Gastrocnemius medialis (tissue), 4 donors: ENCODE measurements at places on chromosomes 7 and 10.

DNA sequence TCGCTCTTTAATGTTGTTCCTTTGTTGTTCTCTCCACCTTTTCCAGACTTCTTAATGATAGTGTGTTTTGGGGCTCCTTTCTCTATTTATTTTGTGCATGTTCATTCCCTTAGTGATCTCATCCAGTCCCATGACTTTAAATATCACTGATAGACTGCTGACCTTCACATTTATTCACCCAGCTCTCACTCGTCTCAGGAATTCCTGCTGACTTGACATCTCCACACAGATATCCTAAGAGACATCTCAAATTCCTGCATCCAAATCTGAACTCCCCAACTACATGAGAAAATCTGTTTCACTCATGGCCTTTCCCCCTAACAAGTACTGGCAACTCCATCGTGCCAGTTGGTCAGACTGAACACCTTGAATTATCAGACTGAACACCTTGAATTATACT, 111.2 kb downstream of the CTTNBP2 start:
- DNase-seq = no peak

DNA sequence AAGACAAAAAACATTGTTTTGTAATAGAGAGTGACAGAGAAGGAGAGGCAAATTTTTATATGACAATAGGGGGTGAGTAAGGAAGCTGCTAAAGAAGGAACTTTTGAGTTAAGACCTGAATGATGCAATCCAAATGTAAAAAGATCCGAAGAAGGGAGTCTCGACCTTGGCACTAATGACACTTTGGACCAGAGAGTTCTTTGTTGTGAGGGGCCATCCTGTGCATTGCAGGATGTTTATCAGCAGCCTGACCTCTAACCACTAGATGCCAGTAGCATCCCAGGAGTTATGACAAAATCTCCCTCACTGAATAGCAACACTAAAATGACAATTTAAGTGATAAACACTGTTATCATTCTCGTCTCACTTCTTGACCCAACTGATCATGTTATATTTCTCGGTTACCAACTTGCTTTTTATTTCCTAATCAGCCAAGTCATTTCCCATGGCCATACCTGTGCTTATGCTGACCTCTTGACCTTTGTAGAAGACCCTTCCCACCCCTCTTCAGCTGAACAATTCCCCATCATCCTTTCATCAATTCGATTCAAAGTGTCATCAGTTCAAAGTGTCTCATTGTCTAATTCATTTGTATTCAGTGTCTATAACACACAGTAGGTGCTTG, 30.0 kb downstream of the DGKI start:
- DNase-seq = no peak

- DNase-seq = no peak
Measured at GRCh38 chr10:62093863-62094291, 174.8 kb downstream of the RTKN2 start.

DNA sequence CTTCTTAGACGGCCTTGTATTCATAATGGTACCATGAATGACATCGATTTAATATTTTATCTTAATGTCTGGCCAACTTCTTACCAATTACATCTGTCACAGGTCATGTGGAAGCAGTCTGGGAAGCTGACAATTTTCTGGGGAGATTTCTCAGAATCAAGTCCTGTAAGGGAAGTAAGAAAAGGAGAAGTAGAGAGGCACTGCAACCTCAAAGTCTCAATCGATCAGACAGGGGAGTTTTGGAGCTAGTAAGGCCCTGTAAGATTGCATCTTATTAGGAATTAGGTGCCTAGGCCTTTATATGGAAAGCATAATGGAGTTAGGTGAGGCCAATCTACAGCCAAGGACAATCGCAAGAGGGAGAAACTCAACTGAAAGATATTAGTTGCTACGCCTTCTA, 694.6 kb upstream of the SORCS1 start:
- DNase-seq = no peak

DNA sequence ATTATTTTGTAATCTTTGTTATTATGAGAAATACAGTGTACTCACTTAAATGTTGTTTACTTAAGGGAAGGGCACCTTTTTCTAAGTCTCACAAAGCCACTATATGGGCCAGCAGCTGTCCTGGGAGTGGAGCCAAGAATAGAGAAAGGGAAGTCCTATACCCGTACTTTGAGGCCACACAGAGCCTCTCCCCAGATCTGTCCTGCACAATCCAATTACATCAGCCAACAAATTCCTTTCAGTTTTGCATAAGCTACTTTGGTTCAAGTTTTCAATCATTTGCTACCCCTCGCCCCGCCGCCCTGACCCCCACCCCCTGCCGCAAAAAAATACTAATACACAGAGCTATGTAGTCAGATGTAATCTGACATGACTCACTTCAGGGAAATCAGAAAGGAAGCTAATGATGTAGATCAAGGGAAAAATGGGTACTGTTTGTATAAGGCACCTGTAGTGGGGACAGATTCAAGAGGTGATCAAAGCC, 297.4 kb upstream of the NEBL start:
- DNase-seq = peak; percentile 20

- DNase-seq = no peak
Measured at GRCh38 chr7:12683678-12684585, 3.5 kb upstream of the ARL4A start.

- DNase-seq = no peak
Measured at GRCh38 chr10:62688971-62689700, 115.4 kb upstream of the ADO start.

- no peak for DNase-seq
Measured at GRCh38 chr7:24968165-24968564, 11.8 kb downstream of the OSBPL3 start.

DNA sequence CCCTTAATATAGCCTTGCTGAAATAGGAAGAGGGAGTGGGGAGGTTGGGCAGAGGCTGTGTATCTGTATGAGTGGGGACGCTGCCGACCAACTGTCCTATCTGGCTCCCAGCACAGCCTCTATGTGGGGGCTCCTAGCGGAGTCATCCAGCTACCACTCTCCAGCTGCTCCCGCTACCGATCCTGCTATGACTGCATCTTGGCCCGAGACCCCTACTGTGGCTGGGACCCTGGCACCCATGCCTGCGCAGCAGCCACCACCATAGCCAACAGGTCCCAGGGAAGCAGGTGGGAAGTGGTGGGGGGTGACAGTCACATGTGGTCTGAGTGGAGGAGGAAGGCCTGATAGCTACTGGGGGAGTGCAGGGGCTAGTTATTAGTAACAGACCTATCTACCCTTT, 6.6 kb downstream of the MRPL43 start:
- DNase-seq = no peak

- DNase-seq = no peak
Measured at GRCh38 chr10:62885684-62886461, 69.7 kb upstream of the EGR2 start.

DNA sequence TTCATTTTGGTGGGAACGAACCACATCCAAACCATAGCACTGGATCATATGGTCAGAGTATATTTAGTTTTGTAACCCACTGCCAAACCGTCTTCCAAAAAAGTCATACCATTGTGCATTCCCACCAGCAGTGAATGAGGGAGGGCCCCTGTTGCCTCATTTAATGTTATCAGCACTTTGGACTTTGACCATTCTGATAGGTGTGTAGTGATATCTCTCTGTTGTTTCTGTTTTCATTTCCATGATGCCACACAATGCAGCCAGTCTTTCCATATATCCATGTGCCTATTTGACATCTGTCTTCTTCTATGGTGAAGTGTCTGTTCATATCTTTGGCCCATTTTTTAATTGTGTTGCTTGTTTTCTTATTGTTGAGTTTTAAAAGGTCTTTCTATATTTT, 105.0 kb upstream of the PPP2R2D start:
- DNase-seq = no peak

DNA sequence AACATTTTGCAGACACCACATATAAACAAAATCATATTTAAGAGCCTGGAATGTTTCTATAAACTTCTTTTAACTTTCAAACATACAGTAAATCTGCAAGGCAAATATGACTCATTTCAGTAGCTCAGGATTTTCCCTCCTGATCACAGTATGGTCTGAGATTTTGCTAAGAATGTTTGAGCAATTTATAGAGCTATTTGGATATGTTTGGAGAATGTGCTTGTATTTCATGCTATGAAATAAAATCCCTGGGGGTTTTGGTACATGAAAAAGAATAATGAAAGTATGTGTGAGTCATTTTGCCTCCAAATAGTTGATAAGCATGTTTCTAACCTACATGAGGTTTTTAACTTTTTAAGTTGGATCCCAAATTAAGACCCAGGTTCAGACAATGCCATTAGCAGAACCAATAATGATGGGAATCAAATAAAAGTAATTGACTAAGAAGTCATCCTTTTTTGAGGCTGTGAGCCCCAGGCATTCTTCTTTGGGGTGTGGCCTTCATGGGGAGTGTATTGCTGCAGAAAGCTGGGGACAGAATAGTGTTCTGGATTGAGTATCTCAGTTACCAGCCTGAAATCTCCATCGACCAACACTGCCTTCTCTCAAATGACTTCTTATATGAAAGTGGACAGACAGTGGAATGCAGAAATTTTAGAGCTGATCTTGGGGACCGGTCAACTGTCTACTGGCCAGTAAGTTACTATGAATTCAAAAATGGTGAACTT, 66.1 kb upstream of the AGBL3 start:
- DNase-seq = no peak

GRCh38 chr10:74704629-74705357, 121.6 kb upstream of the KAT6B start:
- DNase-seq = no peak

- no peak for DNase-seq
Measured at GRCh38 chr7:122123746-122124145, 20.3 kb downstream of the AASS start.

DNA sequence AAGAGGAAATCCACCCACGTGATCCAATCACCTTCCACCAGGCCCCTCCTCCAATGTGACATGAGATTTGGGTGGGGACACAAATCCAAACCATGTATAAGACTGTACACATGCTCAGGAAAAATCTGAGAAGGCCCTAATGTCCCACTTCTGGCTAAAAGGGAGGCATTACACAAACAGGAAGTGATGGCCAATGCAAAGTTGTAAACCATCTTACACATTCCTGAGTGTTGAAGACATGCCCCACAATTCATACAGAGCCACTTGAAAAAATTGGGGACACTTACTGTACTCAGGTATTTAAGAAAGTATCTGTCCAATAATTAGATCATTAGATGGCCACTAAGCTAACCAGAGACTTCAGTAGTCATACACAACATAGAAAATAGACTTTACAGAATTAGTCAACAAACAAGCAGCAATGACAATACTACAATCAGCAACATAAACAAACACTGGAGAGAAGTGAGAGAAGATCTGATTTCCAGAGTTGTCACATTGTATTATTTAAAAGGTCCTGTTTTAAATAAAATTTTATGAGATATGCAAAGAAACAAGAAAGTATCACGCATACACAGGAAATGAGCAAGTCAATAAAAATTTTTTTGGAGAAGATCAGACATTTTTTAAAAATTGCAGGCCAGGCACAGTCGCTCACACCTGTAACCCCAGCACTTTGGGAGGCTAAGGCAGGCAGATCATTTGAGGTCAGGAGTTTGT, 143.3 kb downstream of the DGKI start:
- DNase-seq = no peak

GRCh38 chr7:157058068-157058467, 47.6 kb upstream of the MNX1 start:
- DNase-seq = no peak

DNA sequence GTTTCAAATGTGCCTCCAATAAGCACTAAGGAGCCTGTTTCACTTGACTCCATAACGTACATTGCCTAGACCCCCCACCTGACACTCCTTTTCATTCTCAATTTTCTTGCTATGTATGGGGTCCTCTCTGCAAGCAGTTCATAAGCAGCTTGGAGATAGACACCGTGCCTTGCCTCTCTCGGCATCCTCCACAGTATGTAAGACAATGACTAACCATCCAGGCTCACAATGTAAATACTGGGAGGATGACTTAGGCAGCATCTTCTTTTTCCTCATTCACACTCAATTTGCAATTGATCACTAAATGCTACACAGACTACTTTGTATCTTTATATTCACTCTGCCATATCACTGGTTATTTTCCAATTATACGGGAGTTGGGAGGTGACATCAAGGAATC, 22.8 kb upstream of the CABCOCO1 start:
- no peak for DNase-seq

- no peak for DNase-seq
Measured at GRCh38 chr10:59107147-59107546, 69.3 kb upstream of the PHYHIPL start.

DNA sequence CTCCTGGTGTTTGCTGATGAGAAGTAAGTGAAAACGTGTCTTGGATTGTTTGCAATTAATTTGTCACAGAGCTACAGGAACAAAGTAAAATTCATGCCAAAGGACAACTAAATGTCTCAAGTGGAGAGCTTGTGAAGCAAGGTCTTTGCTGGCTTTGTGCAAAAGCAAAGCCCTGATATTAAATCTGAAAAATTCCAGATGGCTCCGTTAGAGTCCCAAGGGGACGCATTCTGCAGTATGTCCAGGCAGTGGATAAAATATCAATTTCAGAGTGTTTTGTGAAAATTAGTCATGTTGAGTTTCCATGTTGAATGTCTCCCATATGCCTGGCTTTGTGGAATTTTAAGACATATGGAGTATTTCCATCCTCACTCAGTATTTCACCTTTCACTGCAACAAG, 102.5 kb upstream of the PTN start:
- no peak for DNase-seq

DNA sequence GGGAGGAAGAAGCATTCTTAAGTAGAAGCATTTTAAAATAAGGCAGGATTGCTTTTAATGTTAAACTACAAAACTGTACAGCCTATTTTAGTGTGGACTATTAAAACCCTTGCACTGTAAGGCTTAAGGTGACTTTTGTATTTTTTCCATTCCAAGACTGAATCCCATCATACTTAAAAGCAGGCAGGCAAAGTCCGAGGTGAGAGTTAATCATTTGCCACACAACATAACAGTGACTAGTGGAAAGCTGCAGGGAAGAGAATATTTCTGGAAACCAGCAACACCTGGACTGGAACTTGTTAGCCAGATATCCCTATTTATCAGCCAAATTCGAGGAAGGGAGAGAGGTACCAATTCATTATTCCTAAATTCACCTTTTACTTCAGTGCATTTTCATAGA, 3.5 kb downstream of the PRR15 start:
- DNase-seq = no peak

GRCh38 chr7:112699725-112700513, 90.3 kb downstream of the TMEM168 start:
- no peak for DNase-seq

DNA sequence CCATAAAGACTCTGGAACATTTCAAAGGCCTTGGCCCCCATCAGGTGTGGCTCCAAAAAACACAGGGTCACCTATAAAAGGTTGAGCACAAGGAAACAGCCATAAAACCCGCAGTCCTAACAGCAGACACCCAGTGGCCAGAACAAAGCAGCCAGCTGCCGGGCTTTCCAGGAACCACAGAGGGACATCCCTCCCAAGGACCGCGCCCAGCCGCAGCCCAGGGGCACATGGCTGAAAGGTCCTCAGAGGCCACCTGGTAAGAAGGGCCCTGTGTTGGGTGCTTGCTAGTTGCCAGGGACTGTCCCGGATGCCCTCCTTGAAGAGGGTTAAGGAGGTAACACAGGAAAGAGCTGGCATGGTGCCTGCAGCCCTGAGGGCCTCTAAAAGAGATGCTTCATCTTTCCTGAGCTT, 32.7 kb downstream of the KCNMA1 start:
- DNase-seq = no peak

GRCh38 chr10:72622271-72622670, 3.6 kb downstream of the MICU1 start:
- DNase-seq = no peak
